ENCODE measurements at places on chromosomes 1 and 21. TPM values are rescaled to one million over a fixed set of nuclear protein-coding genes. Genes with fewer than 3 reads are reported as not detected.

Gene RGS18
- not detected for total RNA-seq

Gene LY9
- not detected for total RNA-seq

Gene RNU1-4
- under 0.01 TPM for total RNA-seq

Gene CHIT1
- under 0.01 TPM for total RNA-seq

Gene ST6GALNAC5
- 140 TPM for total RNA-seq

Gene KRTAP7-1
- total RNA-seq: not detected

Gene PBX1
- total RNA-seq: 26.3 TPM

Gene PLA2G4A
- total RNA-seq: 9.2 TPM

Gene TNFRSF1B
- total RNA-seq: 3.0 TPM

Gene TEKT2
- total RNA-seq: not detected

Gene CR1
- total RNA-seq: not detected

Gene MPZ
- total RNA-seq: 0.88 TPM

Gene TRIM62
- total RNA-seq: 5.0 TPM

Gene RSPH1
- not detected for total RNA-seq

Gene ACADM
- 43.2 TPM for total RNA-seq

Gene OLFML2B
- total RNA-seq: 1.5 TPM

Gene CLEC20A
- not detected for total RNA-seq

Gene APCS
- not detected for total RNA-seq

Gene CD164L2
- total RNA-seq: not detected

Gene CD84
- total RNA-seq: not detected

Gene RHD
- not detected for total RNA-seq

Gene AURKAIP1
- total RNA-seq: 85.8 TPM

Gene GPR37L1
- 0.05 TPM for total RNA-seq

Gene PRAMEF18
- total RNA-seq: not detected

Gene C21orf58
- total RNA-seq: 4.8 TPM

Gene ATP8B2
- total RNA-seq: 144 TPM

Gene GBP4
- 0.32 TPM for total RNA-seq

Gene KCNQ4
- not detected for total RNA-seq

Gene CCDC185
- not detected for total RNA-seq

Gene AIRE
- under 0.01 TPM for total RNA-seq

Gene NMNAT2
- total RNA-seq: 11.3 TPM

Gene BTBD8
- 3.9 TPM for total RNA-seq

Gene FBLIM1
- 141 TPM for total RNA-seq

Gene HIVEP3
- 6.6 TPM for total RNA-seq

Gene OR2L5
- total RNA-seq: not detected

Gene SYPL2
- total RNA-seq: not detected

Gene CDC42BPA
- total RNA-seq: 76.4 TPM

Gene RNF223
- not detected for total RNA-seq

Gene ANGPTL3
- total RNA-seq: not detected

Gene TRAF3IP3
- total RNA-seq: not detected

Gene LRIF1
- total RNA-seq: 14.0 TPM

Gene KCNJ10
- not detected for total RNA-seq

Gene COL24A1
- total RNA-seq: 1.8 TPM

Gene L1TD1
- not detected for total RNA-seq

Gene RIMS3
- 0.09 TPM for total RNA-seq

Gene LCE2B
- total RNA-seq: not detected

Gene PTPN22
- total RNA-seq: 1.5 TPM

Gene KCNJ6
- total RNA-seq: not detected

Data from smooth muscle cell of the umbilical artery (primary cell).